T-helper 2 cell treated with Interferon-gamma antibody and Interleukin-4, amounts not matched to agents 5 μg/mL and 100 μg/mL, for 36 hours (primary cell): ENCODE measurements at places on chromosomes 4 and X.

DNA sequence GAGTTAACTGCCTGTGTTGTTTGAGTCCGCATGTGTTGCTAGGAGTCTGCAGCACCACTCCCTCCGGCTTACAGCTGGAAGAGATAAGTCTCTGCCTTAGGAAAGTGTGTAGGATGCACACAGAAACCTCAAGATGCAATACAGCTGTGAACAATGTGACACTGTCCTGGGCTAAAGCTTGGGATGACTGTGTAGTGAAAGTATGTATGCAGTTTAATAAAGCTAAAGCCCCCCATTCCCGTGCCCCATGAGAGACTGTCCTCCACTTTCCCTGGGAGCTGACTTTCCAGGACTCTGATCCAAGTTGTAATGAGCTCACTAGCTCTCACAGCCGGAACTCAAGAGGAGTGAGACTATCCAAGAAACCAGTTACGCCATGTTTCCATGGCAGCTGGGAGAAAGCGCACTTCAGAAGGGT is 156.6 kb upstream of the FTHL17 start:
- DNase-seq: no peak

- no peak for DNase-seq
Measured at GRCh38 chrX:41421071-41421729, 25.9 kb upstream of the NYX start.

- no peak for DNase-seq
Measured at GRCh38 chrX:107566604-107567262, 61.6 kb upstream of the PRPS1 start.

DNA sequence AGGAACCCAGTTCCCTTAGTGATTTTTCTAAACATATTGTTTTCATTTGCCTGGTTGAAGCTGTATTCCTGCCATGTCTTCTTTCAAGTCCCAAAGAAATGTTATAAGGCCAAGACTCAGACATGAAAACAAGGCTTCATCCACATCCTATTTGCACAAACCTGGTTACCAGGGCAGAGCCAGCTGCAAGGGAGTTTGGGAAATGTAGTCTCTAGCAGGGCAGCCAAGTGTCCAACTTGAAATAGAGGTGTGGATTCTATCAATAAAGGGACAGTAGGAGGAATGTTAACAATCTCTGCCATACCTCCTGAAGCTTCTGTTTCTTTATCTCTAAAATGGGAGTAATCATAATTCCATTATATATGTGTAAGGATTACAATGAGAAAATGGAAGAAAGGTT is 56.6 kb downstream of the INTS12 start:
- DNase-seq: no peak

- no peak for DNase-seq
Measured at GRCh38 chr4:173696011-173696410, 166.0 kb upstream of the HAND2 start.

GRCh38 chr4:12770351-12770750 is 713.8 kb downstream of the RAB28 start:
- DNase-seq: no peak

- no peak for DNase-seq
Measured at GRCh38 chr4:94680176-94680862, 77.4 kb upstream of the BMPR1B start.
